ENCODE measurements at places on chromosomes 13 and 19.

DNA sequence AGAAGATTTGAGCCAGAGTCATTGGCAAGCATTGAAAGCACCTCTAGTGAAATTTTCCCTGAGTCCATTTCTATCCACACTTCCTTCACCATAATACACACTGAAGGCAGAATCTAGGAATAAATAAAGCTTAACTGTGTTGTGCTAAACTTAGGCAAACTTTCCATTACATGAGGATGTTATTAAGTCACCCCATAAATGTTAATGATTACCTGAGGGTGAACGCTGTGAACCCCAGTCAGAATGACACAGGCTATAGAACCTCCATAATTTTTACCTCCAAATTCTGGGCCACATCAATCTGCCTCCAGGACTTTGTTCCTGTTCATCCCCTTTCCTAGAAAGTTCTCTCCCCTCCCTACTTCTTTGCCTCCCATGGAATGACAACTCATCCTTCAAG is 71.0 kb downstream of the RAP2A start:
- no peak for DNase-seq

DNA sequence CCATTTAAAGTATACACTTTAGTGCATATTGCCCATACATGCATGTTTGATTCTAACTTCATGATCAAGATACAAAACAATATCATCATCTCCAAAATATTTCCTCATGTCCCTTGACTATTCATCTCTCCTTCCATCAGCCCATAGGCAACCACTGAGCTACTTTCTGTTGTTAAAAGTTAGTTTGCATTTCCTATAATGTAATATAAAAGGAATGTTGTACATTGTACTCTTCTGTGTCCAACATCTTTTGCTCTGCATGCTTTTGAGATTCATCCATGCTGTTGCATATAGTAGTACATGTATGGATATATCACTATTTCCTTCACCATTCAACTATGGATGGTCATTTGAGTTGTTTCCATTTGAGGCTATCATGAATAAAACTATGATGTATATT is 74.7 kb downstream of the ITGBL1 start:
- no peak for DNase-seq

- DNase-seq: peak; percentile 80
Measured at GRCh38 chr19:45568732-45569131, 15.9 kb downstream of the OPA3 start.

DNA sequence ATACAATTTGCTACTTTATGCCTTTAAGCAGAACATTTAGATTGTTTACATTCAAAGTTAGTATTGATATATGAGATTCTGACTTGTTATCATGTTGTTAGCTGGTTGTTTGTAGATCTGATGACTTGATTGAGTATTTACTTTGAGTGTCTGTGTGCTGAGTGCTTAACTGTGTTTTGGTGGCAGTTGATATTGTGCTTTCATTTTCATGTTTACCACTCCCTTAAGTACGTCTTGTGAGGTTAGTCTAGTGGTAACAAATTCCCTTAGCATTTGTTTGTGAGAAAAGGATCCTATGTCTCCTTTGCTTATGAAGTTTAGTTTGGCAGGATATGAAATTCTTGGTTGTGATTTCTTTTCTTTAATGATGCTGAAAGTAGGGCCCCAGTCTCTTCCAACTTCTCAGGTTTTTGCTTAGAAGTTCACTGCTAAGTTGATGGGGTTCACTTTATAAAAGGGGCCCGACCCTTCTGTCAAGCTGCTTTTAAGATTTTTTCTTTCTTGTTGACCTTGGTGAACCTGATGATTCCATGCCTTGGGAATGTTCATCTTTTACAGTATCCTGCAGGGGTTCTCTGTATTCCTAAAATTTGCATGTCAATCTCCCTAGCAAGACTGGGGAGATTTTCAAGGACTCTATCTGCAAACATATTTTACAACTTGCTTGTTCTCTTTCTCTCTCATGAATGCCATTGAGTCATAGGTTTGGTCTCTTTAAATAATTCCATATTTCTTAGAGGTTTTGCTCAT is 1095.4 kb upstream of the PCDH20 start:
- DNase-seq: no peak

GRCh38 chr13:22062478-22063205 is 391.8 kb downstream of the FGF9 start:
- DNase-seq: no peak

- DNase-seq: no peak
Measured at GRCh38 chr13:99050983-99051488, 73.2 kb upstream of the DOCK9 start.

DNA sequence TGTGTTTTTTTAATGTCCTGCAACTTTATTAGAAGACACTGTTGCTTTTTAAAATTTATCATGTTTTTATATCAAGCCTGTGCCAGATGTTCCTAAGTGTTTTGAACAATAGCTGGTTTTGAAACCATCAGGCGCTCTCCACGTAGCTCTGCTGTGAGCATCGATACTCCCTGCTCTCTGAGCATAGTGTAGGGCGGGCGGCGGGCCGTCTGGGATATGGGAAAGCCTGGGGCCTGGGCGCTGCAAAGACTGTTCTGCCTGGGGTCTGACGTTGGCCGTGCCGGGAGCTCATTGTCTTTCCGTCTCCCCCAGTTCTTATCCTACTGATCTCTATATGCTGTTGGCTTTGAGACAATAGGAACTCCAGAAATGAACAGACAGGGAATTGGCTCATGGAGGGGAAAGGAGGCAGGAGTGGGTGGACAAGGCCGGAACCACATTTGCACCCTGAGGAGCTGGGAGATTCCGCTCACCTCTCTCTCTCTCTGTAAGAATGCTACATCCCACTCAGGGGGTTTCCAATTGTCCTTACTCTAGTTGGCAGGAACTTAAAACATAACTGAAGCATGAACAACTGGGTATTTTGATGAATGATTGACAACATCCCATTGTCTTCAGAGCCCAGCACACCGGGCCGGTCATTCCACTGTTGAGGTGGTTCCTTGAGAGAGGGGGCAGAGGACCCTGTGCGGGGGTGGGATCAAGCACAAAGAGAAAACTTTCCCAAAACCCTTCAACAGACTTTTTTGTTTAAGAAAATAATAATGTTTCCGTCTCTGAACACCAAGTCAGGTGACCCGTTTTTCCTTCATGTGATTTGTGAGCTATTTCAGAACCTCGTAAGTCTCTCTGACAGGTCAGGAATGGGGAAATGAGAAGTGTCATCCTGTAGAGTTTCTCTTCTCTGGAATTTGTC is 64.7 kb downstream of the COL4A2 start:
- peak; percentile 92 for DNase-seq

GRCh38 chr13:95447814-95448213 is 104.7 kb upstream of the CLDN10 start:
- DNase-seq: no peak

DNA sequence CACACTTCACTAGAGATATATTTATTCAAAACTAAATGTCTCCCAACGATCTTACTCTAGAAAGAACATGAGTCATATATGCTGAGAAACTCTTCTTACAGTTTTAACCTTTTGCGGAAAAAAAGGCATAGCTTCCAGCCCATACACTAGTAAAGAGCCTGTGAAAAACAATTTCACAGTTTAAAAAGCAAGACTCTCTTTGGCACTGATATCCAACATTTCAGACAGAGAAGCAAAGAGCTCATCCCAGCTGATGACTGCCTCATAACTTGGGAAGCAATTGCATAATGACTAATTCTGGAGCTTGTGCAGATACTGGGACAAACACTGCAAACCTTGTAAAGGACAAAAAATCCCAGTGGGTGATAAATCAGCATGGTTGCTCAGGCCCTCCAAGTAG is 88.0 kb downstream of the ENOX1 start:
- no peak for DNase-seq

All from ACHN (cell line).